GDM1 (cell line): ENCODE measurements at places on chromosomes 5 and 9.

- DNase-seq = peak; percentile 81
Measured at GRCh38 chr9:114898741-114899140, 31.6 kb downstream of the TNFSF8 start.

- no peak for DNase-seq
Measured at GRCh38 chr9:114855488-114855887, 49.6 kb upstream of the TNFSF15 start.

DNA sequence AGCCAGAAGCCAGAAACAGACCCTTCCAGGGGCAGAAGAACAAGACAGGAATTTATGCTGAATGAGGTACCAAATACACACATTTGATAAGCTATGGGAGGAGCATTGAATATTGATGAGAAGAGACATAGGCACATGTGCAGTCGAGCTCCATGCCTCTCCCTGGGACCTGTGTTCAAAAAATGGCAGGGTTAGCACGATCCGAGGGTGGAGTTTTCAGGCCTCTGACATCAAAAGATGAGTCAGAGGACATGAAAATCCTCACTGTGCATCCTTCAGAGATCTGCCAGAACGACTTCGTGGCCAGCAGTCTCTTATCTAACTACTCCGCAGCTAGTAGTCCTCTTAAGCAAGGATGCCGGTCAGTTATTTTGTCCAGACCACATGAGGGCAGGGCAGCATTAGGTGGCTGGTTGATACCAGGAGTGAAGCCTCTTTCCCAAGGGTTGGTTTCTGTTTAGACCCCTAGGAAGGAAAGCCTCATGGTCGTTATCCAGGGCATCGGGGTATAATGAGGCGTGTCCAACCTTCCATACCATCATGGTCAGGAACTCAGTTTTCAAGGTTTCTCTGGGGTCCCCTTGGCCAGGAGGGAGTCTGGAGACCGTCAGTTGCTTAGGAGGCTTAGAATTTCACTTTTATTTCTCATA is 11.6 kb upstream of the CMBL start:
- DNase-seq = no peak

GRCh38 chr5:180026320-180026719 is 45.2 kb downstream of the RNF130 start:
- DNase-seq = no peak

DNA sequence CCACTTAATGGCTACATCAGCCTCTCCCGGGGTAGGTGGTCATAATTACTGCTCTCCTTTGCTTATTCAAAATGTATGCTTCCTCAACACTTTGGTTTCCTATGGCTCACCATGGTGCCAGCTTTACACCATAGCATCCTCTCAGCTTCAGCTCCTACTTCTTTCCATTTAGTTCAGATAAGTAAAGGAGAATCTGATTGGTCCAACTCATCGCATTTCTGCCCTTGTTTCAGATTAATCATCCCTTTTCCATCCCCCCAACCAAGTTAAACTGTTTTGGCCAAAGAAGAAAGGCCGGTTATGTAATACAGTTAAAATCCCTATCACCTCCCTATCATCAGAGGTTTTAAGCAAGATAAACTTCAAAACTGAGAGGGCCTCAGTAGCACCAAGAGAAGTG is 130.5 kb downstream of the CETN3 start:
- no peak for DNase-seq

DNA sequence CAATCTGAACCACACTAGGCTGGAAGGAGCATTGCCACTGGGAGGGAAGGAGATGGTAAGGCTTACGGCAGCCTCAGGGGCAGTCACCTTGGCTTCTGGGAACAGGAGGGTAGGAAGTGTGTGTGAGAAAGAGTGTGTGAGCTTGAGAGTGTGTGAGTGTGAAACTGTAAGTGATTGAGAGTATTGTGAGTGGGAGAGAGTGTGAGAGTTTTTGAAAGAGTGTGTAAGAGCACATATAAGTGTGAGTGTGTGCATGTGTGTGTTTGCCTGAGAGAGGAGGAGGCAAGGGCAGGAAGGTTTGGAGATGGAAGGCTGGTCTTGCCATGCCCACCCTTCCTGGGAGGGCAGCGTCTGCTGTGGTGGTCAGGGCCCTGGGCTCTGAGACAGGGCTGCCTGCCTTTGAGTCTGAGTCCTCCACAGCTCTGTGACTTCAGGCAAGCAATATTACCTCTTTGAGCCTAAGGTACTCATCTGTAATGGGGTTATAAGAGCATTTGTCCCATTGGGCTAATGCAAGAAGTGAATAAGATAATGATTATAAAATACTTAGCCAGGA is 51.9 kb upstream of the BOD1 start:
- DNase-seq = no peak

DNA sequence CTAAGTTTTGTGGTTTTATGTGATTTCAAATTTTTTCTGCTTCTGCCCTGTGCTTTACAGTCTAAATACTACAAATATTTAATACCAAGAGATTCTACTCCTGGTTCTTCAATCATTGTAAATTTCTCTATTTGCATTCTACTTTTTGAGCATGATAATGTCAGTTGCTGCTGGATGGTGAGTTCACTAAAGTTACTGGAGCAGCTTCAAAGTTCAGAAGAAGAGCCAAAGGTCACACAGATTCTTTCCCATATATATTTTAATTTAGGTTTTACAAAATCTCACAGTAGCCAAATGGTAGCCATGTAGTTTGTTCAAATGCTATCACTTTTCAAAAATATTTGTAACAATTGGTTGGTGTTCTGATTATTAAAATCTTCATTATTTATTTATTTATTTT is 378.7 kb downstream of the TMEM232 start:
- DNase-seq = no peak

GRCh38 chr5:138366632-138367382 is 14.3 kb downstream of the KDM3B start:
- no peak for DNase-seq

DNA sequence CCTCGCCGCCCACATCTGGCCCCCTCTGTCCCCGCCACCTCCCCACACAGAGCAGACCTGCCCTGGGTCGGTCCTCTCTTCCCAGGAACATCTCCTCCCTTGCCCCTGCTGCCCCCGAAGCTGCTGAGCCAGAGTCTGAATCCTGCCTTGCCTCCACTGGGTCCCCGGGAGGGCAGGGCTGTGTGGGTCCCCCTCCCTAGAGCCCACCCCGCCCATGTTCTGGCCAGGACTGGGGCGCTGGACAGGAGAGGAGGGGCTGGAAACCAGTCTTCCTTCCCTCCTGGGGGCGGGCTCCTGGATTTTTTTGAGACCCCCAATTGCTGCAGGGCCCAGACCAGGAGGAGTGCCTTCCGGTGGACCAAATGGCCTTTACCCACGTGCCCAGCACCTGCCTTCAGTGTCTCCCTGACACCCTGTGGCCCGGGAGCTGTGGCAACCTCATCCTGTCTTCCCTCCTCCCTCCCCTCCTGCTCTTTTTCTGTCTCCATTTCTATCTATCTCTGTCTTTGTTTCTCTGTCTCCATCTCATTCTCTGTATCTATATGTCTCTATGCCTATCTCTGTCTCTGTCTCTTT is 12.1 kb downstream of the MRPL36 start:
- no peak for DNase-seq

- no peak for DNase-seq
Measured at GRCh38 chr5:159880676-159881075, 35.6 kb upstream of the ADRA1B start.
